ENCODE measurements at places on chromosomes 7 and 10. TPM values are rescaled to one million over a fixed set of nuclear protein-coding genes. Genes with fewer than 3 reads are reported as not detected.

Gene IQUB
- total RNA-seq: 0.13 TPM

Gene ASIC3
- 0.96 TPM for total RNA-seq

Gene TAS2R4
- 0.88 TPM for total RNA-seq

Gene BLOC1S2
- total RNA-seq: 32.7 TPM

Gene CISD1
- total RNA-seq: 16.8 TPM

Gene NPSR1
- total RNA-seq: not detected

Gene GRID1
- total RNA-seq: 0.16 TPM

Gene GIMAP5
- 0.13 TPM for total RNA-seq

Gene HOXA6
- total RNA-seq: 15.0 TPM

Gene SPDYE2
- total RNA-seq: not detected

Gene TFR2
- 0.64 TPM for total RNA-seq

Gene HGF
- total RNA-seq: 78.2 TPM

Gene CYP2C9
- not detected for total RNA-seq

Gene ABCF2
- total RNA-seq: 44.6 TPM

Gene PGAM2
- total RNA-seq: not detected
